ENCODE measurements at places on chromosomes 7 and 10.
A peak's percentile ranks its signal among the peaks of the same experiment; 100 is the strongest.

GRCh38 chr7:87029078-87029477 is 30.4 kb downstream of the ELAPOR2 start:
- DNase-seq: no peak

DNA sequence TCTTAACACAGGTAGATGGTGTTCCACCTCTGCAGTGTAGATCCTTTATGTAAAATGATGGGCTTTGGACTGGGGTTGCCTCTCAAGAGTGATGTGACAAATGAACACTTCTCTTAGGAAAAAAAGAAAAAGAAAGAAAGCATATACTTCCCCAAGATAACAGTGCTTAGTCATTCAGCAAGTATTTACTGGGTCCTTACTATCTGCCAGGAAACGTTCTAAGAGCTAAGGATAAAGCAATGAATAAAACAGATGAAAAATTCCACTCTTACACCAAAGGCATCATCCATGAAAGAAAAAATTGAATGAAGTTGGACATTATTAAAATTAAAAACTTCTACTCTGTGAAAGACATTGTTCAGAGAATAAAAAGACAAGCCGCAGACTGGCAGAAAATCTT is 177.3 kb downstream of the C7orf25 start:
- DNase-seq: no peak

- no peak for DNase-seq
Measured at GRCh38 chr10:52145636-52146035, 168.4 kb upstream of the DKK1 start.

GRCh38 chr7:144903201-144903600 is 67.3 kb upstream of the TPK1 start:
- no peak for DNase-seq

DNA sequence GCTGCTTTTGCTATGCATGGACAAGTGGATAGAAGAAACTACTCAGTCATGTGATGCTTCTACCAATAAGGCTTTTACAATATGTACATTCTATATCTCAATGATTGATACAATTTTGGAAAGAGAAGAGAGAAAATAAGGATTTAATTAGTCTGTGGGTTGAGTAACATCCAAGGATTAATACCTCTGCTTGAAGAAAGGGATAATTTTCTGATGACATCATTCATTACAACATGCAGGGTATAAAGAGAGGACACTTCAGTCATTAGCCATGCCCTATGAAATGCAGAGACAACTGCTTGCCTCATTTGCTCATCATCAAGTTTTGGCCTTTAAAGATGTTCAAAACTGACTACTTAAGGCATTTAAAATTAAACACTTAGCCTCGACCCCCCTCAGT is 237.3 kb downstream of the AHR start:
- DNase-seq: no peak

DNA sequence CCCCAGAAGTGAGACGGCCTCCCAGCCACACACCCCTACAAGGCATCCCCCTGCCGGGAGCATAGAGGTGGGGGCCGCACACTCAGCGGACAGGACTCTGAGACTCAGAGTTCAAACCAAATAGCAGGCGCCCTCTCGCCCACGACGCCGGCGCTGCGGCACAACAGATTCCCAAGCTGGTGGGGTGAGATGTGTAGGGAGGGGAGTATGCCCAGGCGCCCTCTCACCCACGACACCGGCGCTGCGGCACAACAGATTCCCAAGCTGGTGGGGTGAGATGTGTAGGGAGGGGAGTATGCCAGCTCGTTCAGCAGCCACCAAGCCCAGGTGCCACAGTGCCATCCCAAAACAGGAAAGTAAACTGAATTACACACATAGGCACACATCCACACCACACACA is 64.7 kb downstream of the TCERG1L start:
- no peak for DNase-seq

DNA sequence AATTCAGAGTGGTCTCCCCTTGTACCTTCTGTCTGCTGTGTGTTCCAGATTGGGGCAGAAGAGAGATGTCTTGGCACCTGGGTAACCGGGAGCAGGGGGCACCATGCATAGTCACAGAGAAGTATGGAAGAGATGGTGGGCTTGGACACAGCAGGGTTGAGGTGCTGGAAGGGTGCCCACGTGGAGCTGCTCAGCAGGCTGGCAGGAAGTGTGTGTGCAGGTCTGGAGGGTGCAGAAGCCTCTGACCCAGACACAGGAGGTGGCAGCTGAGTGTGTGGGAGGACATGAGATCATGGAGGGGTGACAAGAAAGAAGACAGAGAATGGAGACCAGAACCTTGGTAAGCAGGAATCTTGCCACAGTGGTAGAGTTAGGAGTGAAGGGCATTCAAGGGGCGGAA is 42.3 kb upstream of the DUSP5 start:
- DNase-seq: no peak

DNA sequence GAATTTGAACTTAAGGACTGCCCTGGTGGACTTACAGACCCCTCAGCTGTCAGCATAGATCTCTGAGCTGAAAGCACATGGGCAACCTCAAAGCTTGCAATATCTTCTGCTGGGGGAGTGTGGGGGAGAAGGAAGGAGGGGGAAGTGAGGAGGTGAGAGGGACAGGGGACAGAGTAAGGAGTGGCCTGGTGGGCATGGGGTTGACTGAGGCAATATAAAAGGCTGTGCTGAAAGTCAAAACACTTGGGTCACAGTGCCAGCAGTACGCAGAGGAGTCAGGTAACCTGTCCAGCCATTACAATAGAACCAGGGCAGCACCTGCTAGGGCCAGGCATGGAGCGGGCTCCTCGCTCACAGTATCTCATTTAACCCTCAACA is 43.2 kb downstream of the PPP1R3C start:
- no peak for DNase-seq

DNA sequence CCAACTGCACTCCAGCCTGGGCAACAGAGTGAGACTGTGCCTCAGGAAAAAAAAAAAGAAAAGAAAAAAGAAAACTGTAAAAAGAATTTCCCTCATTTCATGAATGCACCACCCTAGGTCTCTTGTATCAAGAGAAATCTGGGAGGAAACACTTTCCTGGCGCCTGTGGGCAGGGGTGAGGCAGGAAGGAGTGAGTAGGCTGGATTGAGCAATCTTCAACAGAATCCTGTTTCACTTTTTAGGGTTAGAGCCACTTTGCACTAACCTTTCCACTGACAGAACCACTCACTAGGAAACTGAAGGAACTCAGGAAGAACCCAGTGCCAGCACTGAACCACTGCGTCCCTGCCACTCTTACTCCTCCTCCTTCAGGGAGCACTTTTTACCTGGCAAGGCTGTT is 282.1 kb downstream of the CCDC3 start:
- DNase-seq: no peak

- DNase-seq: no peak
Measured at GRCh38 chr7:50610521-50611277, 45.5 kb upstream of the DDC start.

GRCh38 chr7:93014410-93014809 is 103.4 kb downstream of the SAMD9 start:
- no peak for DNase-seq

DNA sequence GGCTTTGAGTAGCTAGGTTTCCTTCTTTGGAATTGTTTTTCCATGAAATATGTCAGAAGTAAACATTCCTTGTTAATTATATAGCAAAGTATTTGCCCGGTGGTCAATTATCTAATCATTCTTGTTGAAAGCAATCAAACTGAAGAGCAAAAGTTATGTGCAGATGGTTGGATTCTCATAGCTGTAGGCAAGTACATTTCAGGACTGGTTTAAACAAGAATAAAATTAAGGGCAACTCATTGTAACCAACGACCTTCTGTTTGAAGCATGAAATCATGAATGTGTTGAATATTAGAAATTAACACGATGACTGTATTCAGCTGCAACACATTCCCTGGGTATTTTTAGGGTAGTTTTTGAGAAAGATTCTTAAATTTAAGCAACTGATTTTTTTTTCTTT is 61.8 kb upstream of the NMT2 start:
- no peak for DNase-seq

GRCh38 chr7:127933146-127933545 is 98.1 kb downstream of the LRRC4 start:
- DNase-seq: no peak

DNA sequence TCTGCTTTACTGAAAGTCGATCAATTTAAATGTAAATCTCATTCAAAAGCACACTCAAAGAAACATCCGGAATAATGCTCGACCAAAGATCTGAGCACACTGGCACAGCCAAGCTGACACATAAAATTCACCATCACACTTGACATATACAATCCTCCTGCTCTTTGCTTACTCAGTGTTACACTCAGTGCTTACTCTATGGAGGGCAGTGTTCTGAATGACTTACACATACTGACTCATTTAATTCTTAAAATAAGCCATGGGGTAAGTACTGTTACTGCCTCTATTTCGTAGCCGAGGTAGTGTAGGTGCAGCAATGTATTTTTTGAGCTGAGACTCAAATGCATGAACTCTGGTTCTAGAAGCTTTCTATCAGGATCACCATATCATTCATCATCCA is 421.5 kb upstream of the LRRN3 start:
- no peak for DNase-seq

GRCh38 chr10:6995831-6996230 is 415.0 kb downstream of the SFMBT2 start:
- no peak for DNase-seq

DNA sequence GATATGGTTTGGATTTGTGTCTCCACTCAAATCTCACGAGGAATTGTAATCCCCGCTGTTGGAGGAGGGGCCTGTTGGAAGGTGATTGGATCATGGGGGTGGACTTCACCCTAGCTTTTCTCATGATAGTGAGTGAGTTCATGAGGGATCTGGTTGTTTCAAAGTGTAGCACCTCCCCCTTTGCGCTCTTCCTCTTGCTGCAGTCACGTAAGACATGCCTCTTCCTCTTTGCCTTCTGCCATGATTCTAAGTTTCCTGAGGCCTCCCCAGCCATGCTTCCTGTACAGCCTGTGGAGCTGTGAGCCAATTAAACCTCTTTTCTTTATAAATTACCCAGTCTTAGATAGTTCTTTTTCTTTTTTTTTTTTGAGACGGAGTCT is 17.1 kb downstream of the CDNF start:
- no peak for DNase-seq

DNA sequence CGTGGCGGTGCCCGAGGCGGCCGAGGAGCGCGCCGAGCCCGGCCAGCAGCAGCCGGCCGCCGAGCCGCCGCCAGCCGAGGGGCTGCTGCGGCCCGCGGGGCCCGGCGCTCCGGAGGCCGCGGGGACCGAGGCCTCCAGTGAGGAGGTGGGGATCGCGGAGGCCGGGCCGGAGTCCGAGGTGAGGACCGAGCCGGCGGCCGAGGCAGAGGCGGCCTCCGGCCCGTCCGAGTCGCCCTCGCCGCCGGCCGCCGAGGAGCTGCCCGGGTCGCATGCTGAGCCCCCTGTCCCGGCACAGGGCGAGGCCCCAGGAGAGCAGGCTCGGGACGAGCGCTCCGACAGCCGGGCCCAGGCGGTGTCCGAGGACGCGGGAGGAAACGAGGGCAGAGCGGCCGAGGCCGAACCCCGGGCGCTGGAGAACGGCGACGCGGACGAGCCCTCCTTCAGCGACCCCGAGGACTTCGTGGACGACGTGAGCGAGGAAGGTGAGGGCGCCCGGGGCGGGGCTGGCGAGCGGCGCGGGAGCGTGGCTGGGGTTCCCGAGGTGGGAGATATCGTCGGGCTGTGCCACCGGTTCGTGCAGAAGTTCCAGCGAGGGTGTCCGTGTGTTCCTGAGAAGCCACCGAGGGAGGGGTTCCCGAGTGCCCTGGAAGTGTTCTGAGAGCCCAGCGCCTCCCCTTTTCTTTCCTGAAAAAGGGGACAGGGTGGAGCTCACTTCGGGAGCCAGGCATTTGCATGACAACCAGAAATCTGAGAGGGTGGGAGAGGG is 495 bp downstream of the EIF3B start:
- no peak for DNase-seq

GRCh38 chr7:140638173-140638791 is 2.3 kb downstream of the DENND2A start:
- DNase-seq: no peak

- no peak for DNase-seq
Measured at GRCh38 chr10:77592946-77593636, 44.5 kb downstream of the KCNMA1 start.

DNA sequence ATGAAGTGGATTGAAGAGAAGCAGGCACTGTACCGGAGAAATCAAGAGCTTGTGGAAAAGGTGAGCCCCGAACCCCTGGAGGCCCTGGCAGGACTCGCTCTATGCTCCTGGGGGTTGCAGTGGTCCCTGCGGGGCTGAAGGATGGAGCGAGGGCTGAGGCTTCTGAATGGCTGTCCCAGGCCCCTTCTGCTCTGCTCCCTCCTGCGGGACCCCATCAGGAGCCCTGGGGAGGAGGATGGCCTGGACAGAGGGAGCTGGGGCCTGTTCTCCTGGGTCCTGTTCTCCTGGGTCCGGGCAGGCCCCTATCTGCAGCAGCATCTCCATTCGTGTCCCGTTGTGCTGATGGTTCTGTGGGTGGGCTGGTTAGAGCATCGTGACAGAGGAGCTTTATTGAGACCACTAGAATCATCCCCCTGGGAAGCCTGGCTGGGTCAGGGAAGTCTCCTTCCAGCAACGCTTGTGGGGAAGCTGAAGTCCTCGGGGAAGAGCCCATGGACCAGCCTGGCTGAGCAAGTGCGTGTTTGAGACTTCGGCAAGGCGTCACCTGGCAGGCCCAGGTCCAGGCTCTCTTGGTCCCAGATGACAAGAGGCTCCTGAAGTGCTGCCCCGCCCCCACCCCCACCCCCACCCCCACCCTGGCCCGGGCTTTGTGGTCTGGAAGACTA is 41.1 kb upstream of the DPYSL4 start:
- DNase-seq: no peak

- no peak for DNase-seq
Measured at GRCh38 chr10:124744102-124745050, at the start of gene FAM53B. FAM53B (minus strand) TSS chr10:124744378; CDS start chr10:124706713, 37,665 bp downstream.

GRCh38 chr10:113991091-113991860 is 52.4 kb upstream of the ADRB1 start:
- no peak for DNase-seq

DNA sequence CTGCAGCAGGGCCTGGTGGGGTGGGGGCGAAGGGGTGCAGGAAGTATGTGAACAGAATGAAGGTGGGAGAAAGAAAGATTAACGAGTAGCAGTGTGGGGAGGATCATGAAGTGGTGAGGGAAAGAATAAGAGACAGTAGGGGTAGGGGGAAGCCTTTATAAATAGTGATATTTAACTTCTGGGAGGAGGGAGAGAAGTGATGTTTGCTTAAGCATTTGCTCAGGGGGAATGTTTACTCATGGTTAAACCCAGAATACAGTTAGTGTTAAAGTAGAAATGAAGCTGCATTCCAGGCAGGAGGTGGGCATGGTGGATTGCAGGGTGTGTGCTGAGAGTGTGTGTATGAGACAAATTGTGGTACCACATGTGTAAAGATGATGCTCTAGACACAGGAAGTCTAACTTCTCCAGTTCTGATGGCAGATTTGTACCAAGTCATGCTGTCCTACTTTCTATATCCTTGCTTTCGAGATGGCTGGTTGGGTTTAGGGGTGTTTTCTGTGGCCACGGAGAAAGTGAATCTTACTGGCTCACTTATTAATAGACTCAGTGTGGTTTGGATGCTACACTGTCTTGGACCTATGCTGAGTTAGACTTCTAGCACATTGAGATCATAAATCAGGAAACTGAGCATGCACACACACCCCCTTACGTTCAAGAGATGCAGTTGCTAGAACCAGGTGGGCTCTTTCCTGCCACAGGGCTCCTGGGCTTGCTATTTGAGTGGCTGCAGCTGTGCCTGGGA is 10.6 kb upstream of the DNMBP start:
- DNase-seq: peak; percentile 8

- DNase-seq: no peak
Measured at GRCh38 chr10:93074147-93074596, 479 bp downstream of the CYP26A1 start.

All from NCI-H524 treated with DMSO at 0.1 percent for 48 hours (cell line).